NCI-H1436 treated with DMSO at 0.1 percent for 48 hours (cell line): ENCODE measurements at places on chromosomes 1 and 21.

GRCh38 chr1:230139741-230140140, 72.7 kb downstream of the GALNT2 start:
- no peak for DNase-seq

GRCh38 chr1:182235604-182235951, 156.0 kb downstream of the GLUL start:
- no peak for DNase-seq

DNA sequence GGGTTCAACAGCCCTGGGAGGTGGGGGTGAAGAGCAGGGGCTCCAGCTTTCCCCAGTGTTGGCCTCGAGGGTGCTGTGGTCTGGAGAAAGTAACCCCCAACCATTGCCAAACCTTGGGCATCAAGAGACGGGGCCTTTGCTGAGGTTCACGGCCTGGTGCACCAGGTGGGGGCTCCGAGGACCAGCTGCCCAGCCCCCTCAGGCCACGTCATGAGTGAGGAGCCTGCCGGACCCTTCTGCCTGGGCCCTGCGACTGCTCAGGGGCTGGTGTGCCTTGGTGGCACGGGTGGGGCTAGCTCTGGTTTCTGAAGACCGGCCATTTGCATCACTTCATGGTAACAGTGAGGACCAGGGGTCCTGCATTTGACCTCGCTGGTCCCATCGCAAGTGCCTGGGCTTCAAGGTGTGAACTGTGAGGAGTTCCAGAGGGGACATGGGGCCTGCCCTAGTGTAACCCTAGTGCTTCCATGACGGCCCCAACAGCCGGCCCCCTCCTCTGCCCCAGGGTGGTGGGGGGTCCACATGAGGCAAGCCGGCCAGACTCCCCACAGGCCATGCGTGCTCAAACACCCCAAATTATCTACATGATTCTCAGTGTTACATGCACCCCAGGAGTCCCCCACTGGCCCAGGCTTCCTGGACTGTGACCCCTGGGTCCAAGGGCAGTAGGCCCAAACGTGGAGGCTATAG, 13.5 kb downstream of the MORN1 start:
- no peak for DNase-seq

DNA sequence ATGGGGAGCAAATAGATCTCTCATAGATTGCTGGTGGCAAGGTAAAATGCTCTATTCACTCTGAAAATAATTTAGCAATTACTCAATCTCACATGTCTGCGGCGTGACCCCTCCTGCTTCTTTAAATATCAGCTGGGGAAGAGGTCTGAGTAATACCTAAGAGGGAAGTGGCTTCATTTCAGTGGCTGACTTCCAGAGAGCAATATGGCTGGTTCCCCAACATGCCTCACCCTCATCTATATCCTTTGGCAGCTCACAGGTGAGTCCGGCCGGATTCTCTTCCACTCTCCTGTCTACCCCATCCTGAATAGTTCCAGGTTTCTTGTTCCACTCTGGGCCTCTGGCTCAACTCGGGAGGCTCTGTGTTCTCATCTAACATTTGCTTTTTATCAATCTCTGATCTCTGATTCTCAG, at the start of gene SLAMF7:
SLAMF7 (plus strand) TSS at position 150 of the 414 bp plus-strand sequence; CDS start at position 205, 55 bp downstream.
- DNase-seq, result no peak

DNA sequence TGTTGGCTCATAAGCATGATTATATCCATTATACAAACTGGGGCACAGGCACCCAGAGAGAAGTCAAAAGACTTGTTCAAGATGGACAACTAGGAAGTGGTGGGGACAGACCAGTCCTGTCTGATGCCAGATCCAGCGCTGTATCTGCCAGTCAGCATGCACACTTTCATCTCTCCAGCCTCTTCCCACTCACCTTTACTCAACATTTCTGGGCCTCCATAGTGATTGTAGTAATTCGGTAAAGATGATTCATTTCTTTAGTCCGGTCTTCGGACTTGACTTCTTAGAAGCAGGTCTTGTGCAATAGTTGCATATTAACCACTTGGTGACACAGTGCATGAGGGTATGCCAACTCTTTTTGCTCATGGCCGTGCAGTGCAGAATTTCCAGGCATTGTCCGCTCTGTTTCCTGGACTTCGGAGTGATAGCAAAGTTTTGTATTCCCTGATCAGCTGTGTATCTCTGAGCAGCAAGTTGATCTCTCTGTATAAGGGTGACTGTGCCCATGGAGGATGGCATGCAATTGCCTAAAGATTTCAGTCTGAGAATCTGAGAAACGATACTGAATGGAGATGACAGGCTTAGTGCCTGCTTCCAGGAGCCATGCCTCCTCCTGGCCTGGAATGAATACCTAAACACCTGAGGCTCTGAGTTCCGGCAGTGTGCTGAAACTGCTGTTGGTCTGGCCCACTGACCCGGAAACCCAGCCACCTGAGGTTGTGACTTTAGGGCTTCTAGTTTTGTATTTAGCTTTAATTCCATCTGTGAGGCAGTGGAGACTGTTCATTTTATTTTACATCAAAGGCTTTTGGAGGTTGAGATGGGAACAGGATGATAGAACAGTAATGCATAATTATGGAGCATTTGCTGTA, 39.0 kb downstream of the GALNT2 start:
- no peak for DNase-seq

GRCh38 chr1:180786624-180787023, 126.1 kb upstream of the KIAA1614 start:
- DNase-seq, result no peak

- peak; percentile 42 for DNase-seq
Observed at GRCh38 chr1:38097284-38097898, 50.8 kb upstream of the POU3F1 start.

DNA sequence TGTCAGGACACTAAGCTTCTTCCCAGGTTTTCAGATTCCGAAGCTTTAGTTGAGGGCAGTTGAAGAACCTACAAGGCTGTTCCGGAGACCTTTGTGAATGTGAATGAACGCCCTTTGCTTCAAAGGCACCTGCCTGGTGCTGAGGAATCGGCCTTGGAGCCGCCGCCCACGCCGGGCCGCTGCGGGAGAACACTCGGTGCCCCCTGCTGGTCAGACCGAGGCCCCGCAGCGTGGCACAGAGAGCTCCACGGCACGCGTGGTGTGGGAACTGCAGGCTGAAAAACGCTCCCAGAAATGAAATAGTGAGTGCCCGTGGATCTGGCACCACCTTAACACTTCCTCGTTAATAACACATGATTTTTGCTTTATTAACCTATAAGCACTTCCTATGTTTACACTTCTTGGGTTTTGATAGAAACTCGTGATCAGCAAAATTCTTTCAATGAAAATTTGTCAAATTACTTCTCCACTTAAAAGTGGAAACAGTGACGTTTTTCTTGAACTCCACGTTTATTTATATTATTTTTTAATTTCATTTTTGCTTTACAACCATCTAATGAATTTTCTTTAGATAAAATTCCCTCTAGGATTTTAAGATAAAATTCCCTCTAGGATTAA, 460.6 kb downstream of the DSCAM start:
- DNase-seq, result no peak

DNA sequence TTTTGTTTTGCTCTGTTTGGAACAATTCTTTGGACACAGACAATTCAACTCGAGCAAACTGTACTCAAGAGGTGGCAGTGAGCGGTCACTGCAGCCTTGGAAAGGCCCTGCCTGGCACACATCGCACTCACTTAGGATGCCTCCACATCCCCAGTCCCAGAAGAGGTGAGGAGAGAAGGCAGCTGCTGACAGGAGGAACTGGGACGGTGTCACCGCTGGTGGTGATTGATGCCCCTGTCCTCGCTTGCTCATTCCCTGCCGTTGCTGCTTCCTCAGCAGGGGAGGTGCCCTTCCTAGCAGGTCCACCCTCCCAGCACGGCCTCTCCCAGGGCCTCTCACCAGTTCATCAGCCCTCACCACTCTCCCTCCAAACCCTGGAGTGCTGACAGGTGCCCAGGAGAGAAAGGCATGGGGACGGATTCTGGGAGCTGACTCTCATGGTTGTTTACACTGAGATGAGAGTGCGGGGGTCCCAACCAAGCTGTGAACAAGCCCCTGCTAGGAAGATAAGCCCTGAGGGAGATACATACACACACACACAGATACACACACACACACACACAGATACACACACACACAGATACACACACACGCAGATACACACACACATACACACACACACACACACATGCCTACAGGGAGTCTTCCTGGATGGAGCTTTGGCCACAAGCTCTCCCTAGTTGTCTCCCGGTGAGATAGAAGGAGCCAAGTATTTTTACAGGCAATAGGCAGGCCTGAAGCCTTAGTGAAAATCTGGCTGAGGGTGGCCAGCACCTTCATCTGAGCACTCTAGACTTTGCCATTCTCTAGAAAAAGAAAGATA, 101.1 kb downstream of the CDC7 start:
- DNase-seq, result no peak

DNA sequence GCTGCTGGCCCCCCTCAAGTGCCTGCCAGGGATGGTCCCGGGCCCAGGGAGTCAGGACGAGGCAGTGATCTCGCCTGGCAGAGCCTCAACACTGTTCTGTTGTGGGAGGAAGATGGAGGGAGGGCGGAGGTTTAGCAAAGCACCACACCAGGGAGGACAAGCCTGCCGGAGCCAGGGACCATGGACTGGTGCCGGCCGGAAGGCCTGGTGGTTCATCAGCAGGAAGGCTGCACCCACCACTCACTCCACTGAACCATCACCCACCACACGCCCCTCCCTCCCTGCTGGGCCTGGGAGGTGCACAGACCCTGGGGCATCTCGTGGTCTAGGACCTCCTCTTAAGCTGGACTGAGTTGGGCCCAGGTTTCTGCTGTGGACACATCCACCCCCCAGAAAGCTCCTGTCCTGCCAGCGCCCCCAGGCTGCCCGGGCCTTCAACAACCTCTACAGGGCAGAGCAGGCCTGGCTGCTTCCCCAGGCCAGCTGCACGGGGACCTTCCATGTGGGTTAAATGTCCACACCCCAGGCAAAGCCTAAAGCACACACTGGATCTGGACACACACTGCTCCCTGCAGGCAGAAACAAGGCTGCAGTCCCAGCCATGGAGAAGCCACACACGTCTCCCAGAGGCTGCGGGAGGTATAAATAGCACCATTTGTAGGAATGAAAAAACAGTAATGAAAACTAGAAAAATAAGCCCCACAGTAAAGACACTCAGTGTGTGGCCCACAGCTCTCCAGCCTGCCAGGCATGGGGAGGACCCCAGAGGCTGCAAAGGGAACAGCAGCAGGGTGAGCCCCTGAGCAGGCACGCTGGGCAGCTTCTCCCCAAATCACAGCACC, 10.4 kb upstream of the TMEM240 start:
- no peak for DNase-seq

GRCh38 chr1:47758341-47759250, 238.6 kb downstream of the TRABD2B start:
- DNase-seq, result no peak

- DNase-seq, result no peak
Observed at GRCh38 chr1:97114842-97115241, 393.3 kb downstream of the PTBP2 start.

- DNase-seq, result no peak
Observed at GRCh38 chr1:39411526-39412478, 79.6 kb upstream of the BMP8A start.

- DNase-seq, result peak; percentile 76
Observed at GRCh38 chr21:45287438-45288391, at the start of gene POFUT2. POFUT2 (minus strand) TSS chr21:45287895; CDS start chr21:45287871, 24 bp downstream.

DNA sequence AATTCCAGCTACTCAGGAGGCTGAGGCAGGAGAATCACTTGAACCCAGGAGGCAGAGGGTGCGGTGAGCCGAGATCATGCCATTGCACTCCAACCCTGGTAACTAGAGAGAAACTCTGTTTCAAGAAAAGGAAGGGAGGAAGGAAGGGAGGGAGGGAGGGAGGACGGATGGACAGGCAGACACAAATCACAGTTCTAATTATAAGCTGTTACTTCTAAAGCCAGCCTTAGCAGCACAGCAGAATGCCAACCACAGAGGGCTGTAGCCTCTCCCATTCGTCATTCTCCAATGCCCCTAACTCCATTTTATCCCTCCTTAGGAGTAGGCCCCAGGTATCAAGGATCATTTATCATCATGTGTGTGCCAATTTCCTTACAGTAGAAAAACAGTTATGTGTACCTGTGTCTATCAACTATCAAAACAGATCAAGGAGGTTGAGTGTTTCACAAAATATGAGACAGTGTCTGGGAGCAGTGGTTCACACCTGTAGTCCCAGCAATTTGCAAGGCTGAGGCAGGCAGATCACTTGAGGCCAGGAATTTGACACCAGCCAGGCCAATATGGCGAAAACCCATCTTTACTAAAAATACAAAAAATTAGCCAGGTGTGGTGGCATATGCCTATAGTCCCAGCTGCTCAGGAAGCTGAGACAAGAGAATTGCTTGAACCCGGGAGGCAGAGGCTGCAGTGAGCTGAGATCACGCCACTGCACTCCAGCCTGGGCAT, 19.1 kb downstream of the USP48 start:
- DNase-seq, result no peak

GRCh38 chr1:40818264-40818961, 34.8 kb downstream of the KCNQ4 start:
- DNase-seq, result no peak

GRCh38 chr1:162283657-162284056, 93.0 kb downstream of the SPATA46 start:
- DNase-seq, result no peak

DNA sequence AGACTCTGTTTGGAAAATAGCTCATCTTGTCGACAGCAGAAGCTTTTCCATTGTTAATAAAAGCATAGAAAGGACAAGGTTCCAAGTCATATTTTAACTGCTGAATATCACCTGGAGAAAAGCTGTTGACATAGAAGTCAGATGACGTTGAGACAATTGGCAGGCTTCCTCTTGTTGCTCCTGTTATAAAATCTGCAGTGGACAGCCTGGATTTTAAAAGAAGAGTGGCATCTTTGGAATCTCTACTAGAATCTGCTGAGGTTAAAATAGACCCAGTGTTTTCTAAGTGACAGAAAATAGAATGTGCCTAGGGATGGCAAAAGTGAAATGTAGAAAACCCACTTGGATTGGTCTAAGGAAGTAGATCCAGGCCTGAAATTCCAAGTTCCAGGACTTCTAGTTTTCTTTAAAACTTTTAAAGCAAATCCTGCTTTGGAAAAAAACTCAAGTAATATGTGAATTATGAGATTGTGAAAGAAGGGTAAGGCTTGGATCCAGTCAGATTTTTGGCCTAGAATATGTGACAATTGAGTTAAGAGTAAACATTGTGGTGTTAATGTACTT, 53.6 kb upstream of the NEXN start:
- no peak for DNase-seq

DNA sequence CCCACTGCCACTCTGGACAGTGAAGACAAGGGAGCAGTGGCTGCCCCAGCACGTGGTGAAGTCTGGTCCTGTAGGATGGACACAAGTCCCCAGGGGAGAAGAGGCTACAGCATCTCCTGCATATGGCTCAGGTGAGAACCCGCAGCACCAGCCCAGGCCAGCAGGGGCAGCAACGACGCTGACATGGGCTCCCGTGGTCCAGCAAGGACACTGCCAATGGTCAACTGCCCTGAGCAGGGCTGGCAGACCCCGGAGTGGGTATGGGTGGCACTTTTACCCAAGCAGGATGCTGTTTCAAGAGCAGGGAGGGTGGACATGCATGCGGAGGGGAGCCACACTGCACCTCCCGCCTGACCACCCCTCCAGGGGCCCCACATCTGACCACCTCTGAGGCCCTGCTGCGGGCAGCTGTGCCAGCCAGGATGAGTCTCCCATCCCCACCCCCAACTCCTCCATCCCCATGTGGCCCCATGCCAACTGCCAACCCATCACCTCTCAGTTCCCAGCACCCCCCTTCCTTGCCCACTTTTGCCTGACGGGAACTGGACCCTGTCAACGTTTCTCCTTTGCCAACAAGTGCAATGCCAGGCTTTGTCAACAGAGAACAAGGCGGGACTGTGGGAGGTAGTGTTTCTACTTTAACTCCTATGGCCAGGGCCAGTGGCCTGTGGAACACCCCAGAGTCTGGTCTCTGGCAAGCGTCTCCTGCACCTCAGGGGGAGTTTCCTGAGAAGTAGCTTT, 8.6 kb downstream of the MORN1 start:
- DNase-seq, result no peak

GRCh38 chr1:2633366-2633935, 635 bp upstream of the MMEL1 start:
- DNase-seq, result no peak
